Stimulated activated CD8-positive, alpha-beta memory T cell treated with anti-CD3 and anti-CD28 coated beads, Interleukin-4, amount 100 ng/mL, for 48 hours (primary cell): ENCODE measurements at places on chromosomes 6 and 20.
A peak's percentile ranks its signal among the peaks of the same experiment; 100 is the strongest.

GRCh38 chr6:157967020-157967419 is 14.6 kb upstream of the SYNJ2 start:
- peak; percentile 17 for DNase-seq

GRCh38 chr6:36920546-36920945 is 34.0 kb upstream of the PI16 start:
- DNase-seq = no peak

DNA sequence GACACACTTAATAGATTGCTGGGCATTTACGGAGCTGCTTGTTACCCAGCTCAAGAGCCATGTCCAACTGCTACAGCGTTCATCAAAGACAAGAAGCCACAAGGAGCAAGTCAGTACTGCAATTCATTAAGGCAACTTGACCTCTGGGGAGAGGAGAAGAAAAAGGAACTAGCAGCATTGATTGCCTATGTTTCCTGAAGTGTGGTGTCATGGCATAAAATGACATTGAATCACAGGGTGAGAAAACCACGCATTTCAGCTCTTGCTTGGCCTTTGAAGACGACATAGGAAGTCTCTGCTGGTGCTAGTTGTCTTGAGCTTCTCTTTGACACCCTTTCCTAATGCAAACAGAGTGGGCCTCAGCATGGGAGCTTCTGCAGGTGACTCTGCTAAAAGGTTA is 139.1 kb downstream of the CDH26 start:
- no peak for DNase-seq

DNA sequence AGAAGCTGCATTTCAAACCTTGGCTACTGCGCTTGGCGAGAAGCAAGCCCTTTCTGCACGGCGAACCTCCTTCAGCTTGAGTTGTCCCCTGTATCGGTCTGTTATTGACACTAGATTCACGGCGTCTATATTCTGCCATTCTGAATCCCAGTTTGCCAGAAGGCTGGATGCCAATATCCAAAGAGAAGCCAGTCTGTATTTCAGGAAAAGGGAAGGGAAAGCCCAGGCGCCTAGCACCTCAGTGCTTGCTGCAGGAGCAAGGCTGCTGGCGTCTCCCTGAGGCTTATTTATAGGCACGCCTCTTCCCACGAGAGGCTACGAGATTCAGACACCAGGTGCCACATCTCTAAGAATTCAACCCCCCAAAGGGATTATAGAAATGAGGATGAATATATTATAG is 89.6 kb upstream of the CDH4 start:
- no peak for DNase-seq

GRCh38 chr6:100230115-100230952 is 234.4 kb downstream of the SIM1 start:
- no peak for DNase-seq
